ENCODE measurements at places on chromosomes 4 and X.

GRCh38 chrX:122572461-122572860, 611.6 kb upstream of the GRIA3 start:
- no peak for DNase-seq

- no peak for DNase-seq
These were observed 127.4 kb upstream of the CLNK start for GRCh38 chr4:10811991-10812390.

GRCh38 chr4:6109842-6110560, 90.3 kb downstream of the JAKMIP1 start:
- DNase-seq = no peak

GRCh38 chr4:151922306-151922705, 161.5 kb upstream of the GATB start:
- DNase-seq = no peak

DNA sequence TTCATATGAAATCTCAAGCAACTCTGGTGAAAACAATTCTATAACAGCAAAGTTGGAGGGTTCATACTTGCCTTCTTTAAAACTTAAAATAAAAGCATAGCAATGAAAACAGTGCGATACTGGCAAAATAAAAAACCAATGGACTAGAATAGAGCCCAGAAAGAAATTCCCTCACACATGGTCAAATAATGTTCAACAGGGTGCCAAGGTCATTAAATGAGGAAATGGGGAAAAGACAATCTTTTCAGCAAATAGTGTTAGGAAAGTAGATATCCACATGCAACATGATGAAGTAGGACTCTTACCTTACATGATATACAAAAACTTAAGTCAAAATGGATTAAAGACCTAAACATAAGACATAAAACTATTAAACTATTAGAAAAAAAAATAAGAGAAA, 970.2 kb upstream of the AGA start:
- DNase-seq = no peak

- peak; percentile 48 for DNase-seq
These were observed 16.2 kb downstream of the AWAT2 start for GRCh38 chrX:70033348-70034051.

- DNase-seq = no peak
These were observed 73.3 kb downstream of the MANBA start for GRCh38 chr4:102687373-102687981.

DNA sequence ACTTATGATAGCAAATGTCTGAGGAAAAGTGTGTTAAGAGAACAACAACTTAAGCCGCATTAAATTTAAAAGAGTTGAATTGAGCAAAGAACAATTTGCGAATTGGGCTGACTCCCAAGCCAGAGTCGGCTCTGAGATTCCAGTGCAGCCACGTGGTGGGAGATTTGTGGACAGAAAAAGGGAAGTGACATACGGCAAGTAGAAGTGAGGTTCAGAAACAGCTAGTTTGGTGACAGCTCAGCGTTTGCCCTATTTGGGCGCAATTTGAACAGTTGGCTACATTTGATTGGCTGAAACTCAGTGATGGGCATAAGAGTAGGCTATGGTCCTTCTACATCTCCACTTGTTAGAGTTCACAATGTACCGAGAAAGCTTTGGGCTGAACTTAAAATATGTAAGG, 124.0 kb downstream of the PRKX start:
- no peak for DNase-seq

GRCh38 chr4:182338746-182339145, 95.5 kb downstream of the TENM3 start:
- no peak for DNase-seq

- no peak for DNase-seq
These were observed 13.1 kb upstream of the AFF1 start for GRCh38 chr4:86921608-86922252.

GRCh38 chrX:13506574-13506973, 62.8 kb upstream of the EGFL6 start:
- peak; percentile 52 for DNase-seq

GRCh38 chr4:6892190-6892908, 17.3 kb upstream of the TBC1D14 start:
- DNase-seq = peak; percentile 79

DNA sequence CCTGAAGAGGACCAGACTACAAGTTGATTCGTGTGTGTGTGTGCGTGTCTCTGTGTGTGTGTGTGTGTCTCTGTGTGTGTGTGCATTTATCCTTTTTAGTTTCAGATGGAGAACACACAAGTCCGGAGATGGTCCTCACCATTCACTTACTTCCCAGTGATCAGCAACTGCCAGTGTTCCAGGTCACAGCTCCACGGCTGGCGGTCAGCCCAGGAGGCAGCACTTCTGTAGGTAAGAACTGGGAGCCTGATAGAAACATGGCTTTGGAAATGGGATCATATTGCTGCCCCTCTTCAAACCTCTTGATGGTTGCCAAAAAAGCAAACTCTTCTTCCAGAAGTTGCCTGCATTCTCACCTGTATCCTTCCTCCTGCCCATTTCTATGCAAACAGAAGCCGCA, 122.6 kb upstream of the ANXA3 start:
- no peak for DNase-seq

DNA sequence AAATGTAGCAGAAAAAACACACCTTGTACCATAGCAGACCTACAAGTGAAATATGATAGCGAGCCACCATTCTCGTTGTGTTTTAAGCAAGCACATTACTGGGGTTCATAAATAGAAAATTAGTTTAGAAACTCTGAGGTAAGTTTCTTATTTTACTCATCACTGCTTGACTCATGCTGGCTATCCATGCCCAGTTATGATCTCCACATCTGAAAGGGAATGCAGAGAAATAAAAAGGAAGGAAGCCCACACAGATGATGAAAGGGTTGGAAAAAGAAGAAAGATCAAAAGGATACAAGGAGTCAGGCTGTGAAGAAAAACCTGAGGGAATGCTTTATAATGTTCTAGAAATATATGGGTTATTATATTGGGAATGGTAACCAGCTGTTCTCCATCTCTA, 54.5 kb downstream of the CAMK2D start:
- DNase-seq = no peak

DNA sequence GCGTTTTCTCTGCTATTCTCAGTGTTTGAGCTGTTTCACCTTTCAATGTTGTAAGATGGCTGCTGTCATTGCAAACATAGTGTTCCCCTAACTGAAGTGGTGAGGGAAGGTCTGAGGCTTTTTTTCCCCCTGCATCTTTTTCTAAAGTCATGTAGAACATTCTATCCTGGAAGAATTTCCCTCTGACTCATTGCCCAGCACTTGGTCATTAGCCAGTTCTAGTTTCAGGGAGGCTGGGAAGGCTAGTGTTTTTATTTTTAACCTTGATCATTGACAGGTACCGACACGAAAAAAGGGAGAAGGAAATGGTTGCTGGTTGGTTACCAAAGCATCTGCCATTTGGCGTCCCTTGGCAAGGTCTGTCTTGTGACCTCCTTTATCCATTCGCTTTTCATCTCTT, 6.6 kb downstream of the LANCL3 start:
- DNase-seq = no peak

DNA sequence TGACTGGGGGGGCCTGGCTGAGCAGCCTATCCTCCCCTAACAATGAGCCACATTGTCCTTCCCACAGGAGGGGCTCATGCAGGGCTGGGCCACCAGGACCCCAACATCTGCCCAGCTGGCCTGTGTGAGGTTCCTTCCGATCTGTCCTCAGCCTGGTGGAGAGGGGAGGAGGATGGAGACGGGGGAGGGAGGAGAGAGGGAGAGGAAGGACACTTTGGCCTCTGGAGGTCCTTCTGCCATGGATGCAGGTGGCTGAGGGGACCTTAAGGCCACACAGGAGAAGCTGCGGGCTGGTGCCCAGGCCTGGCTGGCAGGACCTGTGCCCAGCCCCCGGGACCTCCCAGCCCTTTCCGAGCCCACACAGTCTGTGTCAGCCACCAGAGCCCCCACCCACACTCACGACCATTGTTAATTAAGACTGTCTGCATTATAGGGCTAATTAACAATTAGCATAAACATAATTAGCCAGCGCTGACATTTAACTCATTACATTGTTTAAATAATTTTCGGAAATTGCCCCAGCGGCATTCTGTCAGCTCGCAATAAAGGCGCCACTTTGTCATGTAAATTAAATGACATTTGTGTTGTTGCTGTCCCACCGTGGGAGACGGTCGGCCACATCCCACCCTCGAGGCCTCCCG, 53.0 kb upstream of the NKX1-1 start:
- DNase-seq = no peak

GRCh38 chrX:51395480-51395809, 62.8 kb downstream of the NUDT10 start:
- DNase-seq = no peak

DNA sequence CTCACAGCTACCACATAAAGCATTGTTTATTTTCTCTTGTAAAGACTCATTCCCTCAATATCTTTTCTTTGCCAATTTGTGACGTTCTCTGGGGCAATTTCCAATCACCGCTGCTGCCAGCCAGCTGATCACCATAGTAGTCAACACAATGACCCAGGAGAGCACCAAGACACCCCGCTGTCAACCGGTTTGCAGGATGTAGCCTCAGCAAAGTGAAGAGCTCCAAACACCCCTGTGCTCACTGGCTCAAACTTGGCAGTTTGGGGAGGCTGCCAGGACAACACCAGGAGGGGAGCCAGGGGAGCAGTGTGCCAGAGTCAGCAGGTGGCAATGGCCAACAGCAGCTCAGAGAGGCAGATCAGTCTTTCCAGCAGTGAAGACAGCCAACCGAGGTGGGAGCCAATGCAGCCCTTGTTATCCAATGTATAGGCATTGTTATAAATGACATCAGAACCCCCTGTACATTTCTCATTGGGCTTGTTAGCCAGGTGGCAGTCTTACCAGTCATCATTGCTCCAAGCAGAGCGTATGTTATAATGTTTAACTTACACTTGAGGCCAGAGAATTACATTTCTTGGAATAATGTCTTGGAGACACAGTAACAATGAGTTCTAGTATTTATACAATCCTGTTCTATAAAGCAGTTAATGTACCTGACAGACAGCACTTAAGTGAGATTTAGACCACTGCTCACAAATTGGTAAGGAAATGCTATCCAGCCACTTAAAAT, 274.9 kb upstream of the GK2 start:
- no peak for DNase-seq

- DNase-seq = no peak
These were observed 8.3 kb upstream of the HAND2 start for GRCh38 chr4:173538148-173538908.

- no peak for DNase-seq
These were observed 5.3 kb downstream of the GRIA3 start for GRCh38 chrX:123189338-123189737.

DNA sequence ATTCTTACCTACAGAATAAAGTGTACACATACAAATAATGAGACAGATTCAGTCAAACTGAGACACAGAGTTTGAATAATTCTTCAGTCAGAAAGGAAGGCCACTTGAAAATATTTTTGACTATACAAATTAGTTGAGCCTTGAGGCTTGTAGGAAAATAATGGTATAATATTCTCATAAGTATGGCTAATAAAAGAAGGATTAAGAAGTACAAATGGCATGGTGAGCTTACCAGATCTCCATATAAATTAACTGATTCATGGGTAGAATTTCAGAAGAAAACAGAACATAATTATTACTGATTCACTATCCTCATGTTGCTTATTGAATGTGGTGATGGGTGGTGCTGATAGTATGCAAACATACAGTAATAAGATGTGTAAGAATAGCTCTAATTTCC, 401.1 kb downstream of the PCDH18 start:
- no peak for DNase-seq

DNA sequence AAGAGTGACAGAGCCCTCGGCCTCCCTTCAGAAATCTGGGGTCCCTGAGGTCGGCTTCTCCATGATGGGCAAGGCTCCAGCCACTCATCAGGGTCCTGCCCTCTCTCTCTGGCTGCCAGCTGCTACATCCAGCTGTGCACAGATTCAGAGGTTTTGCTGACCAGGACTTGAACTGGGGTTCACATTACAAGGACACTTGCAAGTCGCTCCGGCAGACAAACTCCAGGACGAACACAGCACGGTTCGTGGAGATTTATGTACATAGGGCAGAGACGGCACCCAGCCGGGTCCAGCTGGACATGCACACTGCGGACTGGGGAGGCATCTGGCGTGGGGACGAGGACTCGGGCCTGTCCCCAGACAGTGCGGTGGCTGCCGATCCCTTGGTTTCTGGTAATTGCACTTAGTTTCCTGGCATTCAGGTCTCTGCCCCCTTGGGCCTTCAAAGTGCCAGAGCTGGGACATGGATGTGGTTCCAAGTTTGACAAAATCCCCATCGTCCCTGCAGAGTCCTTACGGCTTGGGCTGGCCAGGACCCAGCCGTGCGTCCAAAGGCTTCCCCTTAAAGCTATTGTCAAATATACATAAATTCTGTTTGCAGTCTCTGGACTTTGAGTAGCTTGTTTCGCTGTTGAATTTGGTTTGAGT, 6.2 kb upstream of the C4orf50 start:
- DNase-seq = no peak

- no peak for DNase-seq
These were observed 16.4 kb downstream of the MMAA start for GRCh38 chr4:145635630-145636029.

GRCh38 chr4:102586644-102587021, 85.5 kb downstream of the NFKB1 start:
- peak; percentile 89 for DNase-seq

- DNase-seq = no peak
These were observed 1602.4 kb downstream of the TECRL start for GRCh38 chr4:62806816-62807215.

DNA sequence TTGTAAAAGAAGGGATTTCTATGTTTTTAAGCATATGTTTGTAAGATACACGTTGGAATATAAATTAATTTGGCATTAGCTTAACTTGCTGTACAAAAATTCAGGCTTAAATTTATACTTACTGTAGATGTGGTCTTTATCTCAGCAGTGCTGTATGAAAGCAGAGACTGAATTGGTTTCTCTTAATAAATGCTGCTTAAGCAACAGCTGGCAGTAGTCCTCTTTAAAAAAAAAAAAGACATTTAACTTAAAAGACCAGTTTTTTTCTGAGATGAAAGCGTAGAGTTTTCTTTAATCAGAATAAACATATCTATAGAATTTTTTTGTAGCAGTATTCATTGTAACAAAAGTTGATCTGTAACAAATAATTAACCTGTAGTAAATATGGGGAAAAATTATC, 124.6 kb downstream of the RAP1GDS1 start:
- DNase-seq = no peak

DNA sequence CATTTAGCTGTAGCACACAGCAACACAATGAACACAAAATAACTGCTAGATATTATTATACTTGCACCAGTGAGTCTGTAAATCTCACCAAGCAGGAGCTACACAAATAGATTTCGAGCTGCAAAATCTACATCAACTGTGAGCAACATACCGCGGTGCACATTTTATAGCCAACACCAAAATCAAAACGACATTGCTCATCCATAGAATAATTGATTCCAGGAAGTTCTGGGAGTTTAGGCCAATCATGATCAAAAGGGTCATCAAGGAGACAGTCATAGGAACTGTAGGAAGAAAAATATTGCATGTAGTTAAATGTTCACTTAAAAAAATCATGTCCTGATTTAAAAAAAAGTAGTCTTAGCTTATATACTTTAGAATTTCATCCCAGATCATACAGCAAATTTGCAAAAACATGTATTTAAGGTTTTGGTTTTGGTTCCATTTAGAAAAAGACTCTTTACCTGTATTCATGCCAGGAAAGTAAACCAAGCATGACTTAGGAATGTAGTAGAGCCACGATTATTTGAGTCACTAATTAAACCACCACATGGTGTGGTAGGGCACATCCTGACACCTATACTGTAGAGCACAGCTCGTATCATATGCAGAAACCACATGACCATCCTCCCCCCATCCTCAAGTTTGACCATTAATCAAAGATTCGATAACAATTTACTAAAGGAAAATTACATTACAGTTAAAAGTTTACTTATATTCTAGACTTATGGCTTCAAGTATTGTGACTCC, 250.4 kb downstream of the ADAMTS3 start:
- DNase-seq = no peak

GRCh38 chrX:155899366-155899765, 18.2 kb downstream of the VAMP7 start:
- no peak for DNase-seq
